ENCODE measurements at places on chromosomes 16 and 17. TPM values are rescaled to one million over a fixed set of nuclear protein-coding genes. Genes with fewer than 3 reads are reported as not detected.

MRPS23 gene
- total RNA-seq: 34.5 TPM

GRN gene
- 153 TPM for total RNA-seq

TBC1D3L gene
- 2.1 TPM for total RNA-seq

HS3ST3A1 gene
- total RNA-seq: 0.29 TPM

ABCA10 gene
- 0.80 TPM for total RNA-seq
